Occipital lobe (tissue), 3 donors: ENCODE measurements at places on chromosomes 2 and 18. TPM values are rescaled to one million over a fixed set of nuclear protein-coding genes. Genes with fewer than 3 reads are reported as not detected.

DNA sequence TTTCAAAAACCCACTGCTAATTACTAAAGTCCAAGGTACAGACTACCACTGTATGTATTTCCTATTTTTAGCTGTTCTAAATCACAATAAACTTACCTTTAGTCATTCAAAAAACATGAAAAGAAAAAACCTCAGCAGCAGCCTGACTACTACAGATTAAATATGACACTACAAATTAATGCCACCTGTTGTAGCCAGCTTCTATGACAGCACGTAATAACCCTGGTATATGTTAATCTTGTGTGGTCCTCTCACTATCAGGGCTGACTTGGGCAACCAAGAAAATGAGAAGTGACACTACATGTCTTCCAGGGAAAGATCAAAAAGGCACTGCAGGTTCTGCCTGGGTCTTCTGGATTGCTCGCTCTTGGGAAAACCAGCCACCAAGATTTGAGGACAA, 90.6 kb upstream of the FAM124B start:
- DNase-seq = no peak

DNA sequence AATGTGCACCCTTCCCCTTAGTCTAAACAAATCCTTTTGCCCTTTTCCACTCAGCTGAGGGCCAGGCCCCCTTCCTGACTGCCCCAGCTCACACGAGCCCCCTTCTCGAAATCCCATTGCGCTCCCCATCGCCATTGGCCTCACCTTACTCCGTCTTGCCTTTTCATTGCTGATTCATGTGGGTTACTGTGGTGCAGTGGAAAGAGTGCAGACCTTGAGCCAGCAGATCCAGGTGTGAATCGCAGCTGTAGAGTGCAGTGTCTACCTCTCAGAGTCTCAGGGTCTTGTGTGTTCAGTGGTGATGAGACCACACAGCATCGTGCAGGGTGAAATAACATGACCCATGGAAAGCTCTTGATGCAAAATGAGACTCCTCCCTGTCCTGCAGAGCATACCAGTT, 132.4 kb upstream of the APCDD1 start:
- no peak for DNase-seq

DNA sequence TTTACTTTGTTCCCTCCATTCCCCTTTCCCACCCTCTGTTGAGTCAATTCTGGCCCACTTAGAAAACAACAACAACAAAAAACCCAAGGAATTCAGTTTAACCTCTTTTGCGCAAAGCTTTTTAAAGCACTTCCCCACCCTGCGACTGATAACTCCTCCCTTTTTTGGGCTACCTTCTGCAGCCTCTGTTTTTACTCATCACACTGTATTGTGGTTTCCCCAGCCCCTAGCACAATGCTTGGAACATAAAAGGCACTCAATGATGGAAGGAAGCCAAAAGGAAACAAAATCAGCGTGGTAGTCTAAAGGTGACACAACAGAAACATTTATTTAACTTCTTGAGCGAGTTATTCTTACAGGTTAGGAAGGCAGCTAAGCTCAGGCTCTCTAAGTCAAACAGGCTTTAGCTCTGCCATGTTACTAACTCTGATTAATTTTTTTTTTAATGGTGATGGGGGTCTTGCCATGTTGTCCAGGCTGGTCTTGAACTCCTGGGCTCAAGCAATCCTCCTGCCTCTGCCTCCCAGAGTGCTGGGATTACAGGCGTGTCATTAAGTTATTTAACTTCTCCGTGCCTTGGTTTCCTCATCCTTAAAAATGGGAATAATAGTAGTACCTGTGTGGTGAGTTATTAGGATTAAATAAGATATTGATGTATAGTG, 1.3 kb downstream of the CEP68 start:
- no peak for DNase-seq

- no peak for DNase-seq
These were observed 122.5 kb upstream of the RND3 start for GRCh38 chr2:150609831-150610582.

DNA sequence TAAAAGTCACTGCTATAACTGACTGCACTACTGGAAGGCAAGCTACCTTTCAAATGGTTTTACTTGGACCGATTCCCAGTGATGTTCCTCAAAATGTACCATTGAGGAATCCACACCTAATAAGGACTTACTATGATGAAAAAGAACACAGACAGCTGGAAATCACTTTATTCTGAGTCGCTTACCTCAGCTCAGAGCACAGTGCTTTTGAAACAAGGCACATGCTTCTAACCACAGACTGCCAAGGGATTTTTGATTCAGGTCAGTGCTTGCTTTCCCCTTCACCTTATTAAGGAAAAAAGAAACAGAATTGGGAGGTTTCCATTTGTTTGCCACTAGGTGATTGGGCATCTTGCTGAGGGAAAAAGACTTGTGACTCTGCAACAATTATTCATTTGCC, 707.5 kb upstream of the FSHR start:
- no peak for DNase-seq

- no peak for DNase-seq
These were observed 218.0 kb downstream of the LDLRAD4 start for GRCh38 chr18:13436576-13436975.

DNA sequence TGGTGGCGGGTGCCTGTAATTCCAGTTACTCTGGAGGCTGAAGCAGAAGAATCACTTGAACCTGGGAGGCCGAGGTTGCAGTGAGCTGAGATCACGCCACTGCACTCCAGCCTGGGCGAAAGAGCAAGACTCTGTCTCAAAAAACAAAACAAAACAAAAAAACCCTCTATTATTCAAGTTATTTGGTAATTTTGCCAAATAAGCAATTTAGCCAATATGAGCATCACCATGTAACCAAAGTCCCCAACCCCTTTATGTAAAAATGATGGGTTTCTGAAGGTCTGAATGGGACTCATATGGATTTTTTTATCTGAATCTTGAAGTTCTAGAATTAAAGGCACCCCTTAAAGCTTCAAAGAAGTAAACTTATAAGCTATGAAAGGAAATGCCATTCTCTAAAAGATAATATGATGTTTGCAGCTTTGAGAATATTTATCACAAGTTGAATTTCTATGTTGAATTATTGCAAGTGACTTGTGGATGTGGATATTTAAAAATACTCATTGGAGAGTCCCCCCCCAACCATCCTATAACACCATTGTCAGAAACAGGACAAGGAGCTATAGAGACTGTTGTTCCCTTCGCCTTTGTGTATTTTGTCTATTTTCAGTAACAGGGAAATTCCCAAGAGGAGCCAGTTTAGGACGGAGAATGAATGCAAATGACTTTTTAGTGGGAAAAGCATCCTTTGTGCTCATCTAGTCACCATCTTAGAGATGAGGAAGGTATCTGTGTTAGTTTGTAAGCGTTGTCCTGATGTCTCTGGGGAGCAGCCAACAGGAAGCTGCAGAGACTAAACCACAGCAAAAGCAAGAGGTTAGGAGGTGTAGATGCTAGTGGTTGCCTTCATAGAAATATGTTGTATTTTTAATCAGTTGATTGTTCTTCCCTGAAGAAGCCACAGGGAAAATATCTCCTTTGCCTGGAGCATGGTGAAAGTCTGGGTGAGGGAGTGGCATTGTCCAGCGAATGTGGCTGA, 68.3 kb downstream of the TET3 start:
- no peak for DNase-seq

- DNase-seq = no peak
These were observed 80.1 kb upstream of the SPOPL start for GRCh38 chr2:138421315-138421970.

DNA sequence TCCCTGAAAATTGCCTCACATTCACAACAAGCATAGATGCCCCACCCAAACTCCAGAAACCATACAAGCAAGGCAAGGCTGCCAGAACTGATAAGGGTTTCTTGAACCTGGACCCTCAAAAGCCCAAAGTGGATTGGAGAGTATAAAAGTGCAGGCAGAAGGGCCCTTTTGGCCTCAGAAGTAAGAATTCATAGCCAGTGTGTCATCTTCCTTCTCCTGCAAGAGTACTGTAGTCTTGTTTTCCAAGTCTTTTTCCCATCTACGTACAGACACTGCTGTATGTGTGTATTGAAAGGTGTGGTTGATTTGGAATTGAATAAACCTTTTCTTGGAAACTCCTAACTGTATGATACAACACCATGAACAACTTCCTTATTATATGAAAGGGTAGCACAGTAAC, 46.8 kb downstream of the ZC3H15 start:
- no peak for DNase-seq

ODC1 gene
- 167 TPM for total RNA-seq
